ENCODE measurements at places on chromosomes 5 and 9. TPM values are rescaled to one million over a fixed set of nuclear protein-coding genes. Genes with fewer than 3 reads are reported as not detected.

The CDH6 gene
- polyA plus RNA-seq: 21.8 TPM

The PCDHA13 gene
- polyA plus RNA-seq: 0.49 TPM

The IL13 gene
- not detected for polyA plus RNA-seq

The SLC27A6 gene
- not detected for polyA plus RNA-seq

The RECK gene
- 4.5 TPM for polyA plus RNA-seq

The CCNH gene
- polyA plus RNA-seq: 49.7 TPM

The NEUROG1 gene
- not detected for polyA plus RNA-seq

The MORN5 gene
- 5.6 TPM for polyA plus RNA-seq

The SPATA31D4 gene
- not detected for polyA plus RNA-seq

The SPTAN1 gene
- polyA plus RNA-seq: 210 TPM

The CAVIN4 gene
- polyA plus RNA-seq: 0.24 TPM

The TMEM174 gene
- polyA plus RNA-seq: 59.0 TPM

The TICAM2 gene
- 2.0 TPM for polyA plus RNA-seq

Data from kidney (tissue), 22 donors.